ACHN (cell line): ENCODE measurements at places on chromosomes 5 and 9.

DNA sequence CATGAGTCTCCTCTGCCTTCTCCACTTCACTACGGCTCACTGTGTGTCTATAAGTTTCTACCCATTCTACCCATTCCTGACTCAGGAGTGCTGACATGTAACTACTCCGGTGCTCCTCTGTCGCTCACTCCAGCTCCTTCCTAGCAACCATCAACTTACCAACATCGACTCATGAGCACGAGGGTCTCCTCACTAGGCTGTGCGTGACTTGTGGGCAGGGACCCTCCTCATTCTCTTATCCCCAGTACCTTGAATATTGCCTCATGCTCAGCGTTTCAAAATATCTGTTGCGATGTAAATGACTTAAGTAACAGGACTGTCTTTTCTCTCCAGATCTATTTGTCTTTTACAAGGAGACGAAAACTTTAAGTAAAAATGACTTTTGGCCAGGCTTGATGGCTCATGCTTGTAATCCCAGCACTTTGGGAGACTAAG, 73.1 kb downstream of the BASP1 start:
- no peak for DNase-seq

DNA sequence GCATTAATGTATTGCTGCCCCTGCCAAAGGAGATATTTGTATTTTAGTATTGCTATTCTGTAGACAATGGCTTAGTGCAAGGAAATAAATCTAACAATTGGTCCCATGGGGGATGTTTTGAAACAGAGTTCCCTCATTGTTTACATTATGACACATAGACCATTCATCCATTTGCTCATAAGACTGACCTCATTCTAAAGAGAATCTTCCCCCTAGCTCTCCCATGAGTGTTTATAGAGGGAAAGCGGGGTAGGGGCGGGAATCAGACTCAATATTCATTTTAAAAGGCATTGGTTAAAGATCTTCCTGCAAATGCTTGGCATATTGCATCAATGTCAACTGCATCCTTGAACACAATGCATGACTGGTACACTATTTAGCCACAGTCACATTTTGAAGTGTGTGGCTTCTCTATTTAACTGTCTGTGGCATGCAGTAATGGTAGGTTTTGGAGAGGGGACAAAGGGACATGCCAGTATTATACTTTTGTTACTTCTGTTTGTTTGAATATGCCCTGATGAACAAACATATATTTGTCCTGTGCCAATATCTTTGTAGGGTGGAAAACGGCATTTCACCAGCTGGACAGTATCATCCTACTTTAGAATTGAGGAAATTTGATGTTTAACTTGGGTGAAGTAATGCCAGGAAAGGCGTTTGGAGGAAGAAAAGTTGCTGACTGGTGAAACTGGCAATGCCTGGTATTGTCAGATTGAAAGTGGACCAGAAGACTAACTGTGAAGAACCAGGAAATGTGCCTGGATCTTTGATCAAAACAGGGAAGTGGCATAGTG, 84.1 kb upstream of the MEGF10 start:
- DNase-seq = peak; percentile 42

GRCh38 chr5:35009657-35010056, 38.1 kb downstream of the AGXT2 start:
- DNase-seq = no peak

DNA sequence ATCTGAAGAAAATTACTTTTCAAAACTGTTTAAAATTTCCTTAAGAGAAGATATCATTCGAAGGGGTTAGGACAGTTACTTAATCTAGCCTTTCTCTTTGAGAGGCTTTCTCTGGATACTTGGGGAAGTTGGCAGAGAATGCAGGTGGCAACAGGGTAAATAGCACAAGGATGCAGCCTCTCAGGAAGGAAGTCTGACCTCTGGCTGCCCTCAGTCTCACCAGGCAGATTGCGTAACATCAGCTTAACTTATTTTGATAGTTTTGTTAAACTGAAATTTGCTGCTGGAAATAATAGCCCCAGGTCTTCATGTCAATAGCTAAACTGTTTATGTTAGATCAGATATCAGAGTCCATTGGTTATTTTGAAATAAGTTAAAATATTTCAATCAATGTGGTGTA, 20.4 kb downstream of the CCDC192 start:
- DNase-seq = peak; percentile 3

- no peak for DNase-seq
Measured at GRCh38 chr5:148343046-148343407, 7.7 kb downstream of the SPINK9 start.

GRCh38 chr5:66789434-66789833, 193.2 kb downstream of the MAST4 start:
- DNase-seq = no peak

DNA sequence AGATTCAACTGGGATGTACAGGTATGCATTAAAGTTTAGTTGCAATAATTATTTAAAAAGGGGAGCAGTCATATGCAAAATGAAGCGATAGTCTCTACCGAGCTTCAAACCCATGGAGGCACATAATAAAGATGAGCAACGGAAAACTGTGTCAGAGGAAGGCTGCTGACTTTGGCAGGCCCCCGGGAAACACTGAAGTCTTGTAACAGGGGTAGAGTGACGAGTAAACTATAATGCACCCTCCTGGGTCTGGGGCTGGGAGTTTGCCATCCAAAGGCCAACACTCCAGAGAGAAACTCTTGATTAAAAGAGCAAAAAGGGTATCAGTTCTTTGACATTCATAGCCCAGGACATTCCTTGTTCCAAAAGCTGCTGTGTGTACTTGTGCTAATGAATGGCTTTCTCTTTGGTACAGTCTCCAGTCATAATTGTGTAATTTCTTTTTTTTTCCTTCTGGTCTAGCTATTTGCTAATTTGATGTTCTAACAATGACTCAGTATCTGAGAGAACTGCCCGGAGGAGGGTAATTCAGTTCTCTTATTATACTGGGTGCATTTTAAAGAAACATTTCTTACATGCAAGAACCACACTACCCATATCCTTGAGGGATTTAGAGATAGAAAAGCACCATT, 59.2 kb downstream of the TNC start:
- DNase-seq = no peak

- no peak for DNase-seq
Measured at GRCh38 chr9:88998503-88998902, 7.2 kb downstream of the S1PR3 start.

DNA sequence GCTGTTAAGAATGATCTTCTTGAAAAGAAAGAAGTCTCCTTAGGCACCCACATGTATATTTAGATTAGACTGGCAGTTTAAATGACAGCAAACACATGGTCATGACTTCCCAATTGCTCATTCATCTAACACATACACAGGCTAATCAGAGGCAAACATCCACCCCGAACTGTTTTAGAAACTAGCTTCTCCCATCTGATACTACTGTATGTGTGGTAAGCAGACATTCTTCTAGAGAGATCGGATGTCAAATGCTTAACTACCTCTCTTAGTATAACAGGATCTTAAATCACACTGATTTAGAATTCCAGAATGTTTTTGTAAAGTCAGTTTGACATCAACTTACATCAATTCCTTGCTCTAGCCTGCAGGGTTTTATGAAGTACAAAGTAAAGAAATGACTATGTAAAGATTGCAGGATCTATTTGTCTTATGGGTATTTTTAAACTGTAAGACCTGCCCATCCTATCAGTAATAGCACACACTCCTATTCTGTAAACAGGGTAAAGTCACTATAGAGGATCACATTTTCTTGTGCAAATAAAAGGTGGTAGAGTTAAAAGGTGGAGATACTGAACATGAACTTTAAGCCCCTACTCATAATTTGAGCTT, 239.7 kb downstream of the MLLT3 start:
- DNase-seq = no peak

DNA sequence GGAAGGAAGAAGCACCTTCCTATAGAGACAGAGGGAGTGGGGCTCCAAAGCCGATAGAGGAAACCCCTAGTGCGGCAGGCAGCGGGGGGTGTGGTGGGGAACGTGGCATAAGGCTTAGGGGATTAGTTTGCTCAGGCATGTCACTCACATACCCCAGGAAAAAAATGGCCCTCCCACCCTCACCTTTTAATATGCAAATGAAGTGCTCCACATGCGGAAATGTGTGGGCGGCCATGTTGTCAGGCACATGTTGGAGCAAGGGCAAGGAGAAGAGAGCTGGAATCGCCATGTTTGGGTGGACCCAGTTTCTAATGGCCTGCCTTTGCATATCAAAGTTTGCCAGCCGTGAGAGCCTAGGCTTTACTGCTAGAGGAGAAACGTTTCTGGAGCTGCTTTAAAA, 758.8 kb downstream of the NR2F1-AS1 start:
- no peak for DNase-seq

- peak; percentile 74 for DNase-seq
Measured at GRCh38 chr9:75001719-75002421, 26.2 kb downstream of the CARNMT1 start.

DNA sequence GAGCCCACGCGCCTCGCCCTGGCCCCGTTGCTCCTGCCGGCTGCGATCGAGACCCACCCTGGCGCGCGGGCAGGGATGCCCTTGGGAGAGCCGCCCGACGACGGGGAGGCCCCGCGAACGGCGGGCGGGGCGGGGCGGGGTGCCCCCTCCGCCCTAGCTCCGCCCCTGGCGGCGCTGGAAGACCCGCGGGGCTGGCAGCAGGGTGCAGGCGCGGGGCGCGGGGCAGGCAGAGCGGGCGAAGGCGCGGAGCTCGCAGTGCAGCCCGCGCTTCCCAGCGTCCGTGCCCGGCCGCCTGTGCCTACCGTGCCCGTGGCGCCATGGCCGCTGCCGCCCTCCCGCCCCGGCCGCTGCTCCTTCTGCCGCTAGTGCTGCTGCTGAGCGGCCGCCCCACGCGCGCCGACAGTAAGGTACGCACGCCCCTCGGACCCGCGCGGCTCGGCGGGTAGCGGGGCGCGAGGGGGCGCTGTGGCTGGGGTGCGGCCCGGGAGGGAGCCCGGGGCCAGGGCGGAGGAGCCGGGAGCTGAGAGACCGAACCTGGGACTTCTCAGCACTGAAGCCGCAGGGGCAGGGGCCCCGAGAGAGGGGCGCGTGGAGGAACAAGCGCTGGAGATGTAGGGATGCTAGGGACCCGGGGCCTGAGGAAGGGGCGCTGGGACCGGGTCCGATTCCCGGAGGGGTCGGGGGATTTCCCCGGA, at the start of gene OLFML2A:
Gene OLFML2A, plus strand, starts transcription at position 180 of the 695 bp plus-strand sequence. Its CDS starts 138 bp downstream, at position 318.
- peak; percentile 51 for DNase-seq

GRCh38 chr5:54548565-54548964, 31.0 kb downstream of the SNX18 start:
- DNase-seq = no peak

GRCh38 chr5:171488876-171489275, 69.4 kb downstream of the FGF18 start:
- no peak for DNase-seq

GRCh38 chr9:20197976-20198685, 409.3 kb upstream of the SLC24A2 start:
- no peak for DNase-seq

DNA sequence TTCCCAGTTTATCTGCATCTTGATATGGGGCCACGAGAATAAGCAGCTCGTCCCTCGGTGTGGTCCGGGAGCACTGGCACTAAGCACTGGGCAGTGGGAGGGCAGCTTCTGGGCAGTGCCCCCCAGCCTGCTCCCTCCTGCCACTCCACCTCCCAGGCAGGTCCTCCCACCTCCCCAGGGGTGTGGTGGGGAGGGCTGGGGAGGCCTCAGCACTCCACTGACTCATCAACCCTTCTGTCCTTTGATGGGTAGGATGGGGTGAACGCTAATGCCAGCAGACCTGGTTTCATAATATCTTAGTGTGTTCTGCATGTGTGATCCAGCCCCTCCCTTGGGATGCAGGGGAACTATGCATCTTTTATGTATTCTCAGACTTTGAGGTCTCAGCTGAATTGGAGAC, 62.2 kb upstream of the GNE start:
- DNase-seq = peak; percentile 25

DNA sequence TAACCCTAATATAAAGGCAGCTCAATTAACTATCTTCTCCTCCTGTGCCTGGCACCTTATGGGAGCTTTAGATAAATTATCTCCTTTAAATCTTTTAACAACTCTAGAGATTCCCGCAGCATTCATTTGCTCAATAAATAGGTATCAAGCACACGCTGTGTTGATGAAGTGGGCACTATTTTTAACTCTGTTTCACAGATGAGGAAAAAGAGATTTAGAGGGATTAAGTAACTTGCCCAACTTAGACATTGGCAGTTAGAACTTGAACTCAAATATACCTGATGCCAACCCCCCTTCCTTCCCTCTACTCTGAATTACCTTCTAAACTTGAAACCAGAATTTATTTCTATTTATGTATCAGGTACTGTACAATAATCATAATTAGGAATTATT, 112.4 kb downstream of the SH3TC2 start:
- no peak for DNase-seq

- DNase-seq = no peak
Measured at GRCh38 chr9:129280236-129280622, 102.2 kb upstream of the IER5L start.
